ENCODE measurements at places on chromosomes 2 and 18.

DNA sequence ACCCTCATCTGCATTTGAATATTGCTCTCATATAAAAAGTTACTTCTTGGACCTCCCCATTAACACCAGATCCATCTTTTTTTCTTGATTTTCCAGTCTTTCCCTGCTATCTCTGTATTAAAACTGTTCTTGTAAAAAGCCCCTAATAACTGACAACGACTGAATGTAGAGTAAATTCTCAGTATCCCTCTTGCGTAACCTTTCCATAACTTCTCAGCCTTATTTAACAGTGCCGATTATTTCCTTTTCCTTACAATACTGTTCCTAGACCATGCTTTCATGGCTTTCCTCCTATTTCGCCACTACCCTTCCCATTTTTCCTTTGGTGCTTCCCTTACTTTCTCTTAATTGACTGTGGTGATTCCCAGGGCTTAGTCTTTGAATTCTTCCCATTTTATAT, 348.9 kb upstream of the DSEL start:
- no peak for DNase-seq
- H3K4me3 ChIP-seq, result no peak overlapping the region
- no peaks in the 10 kb centered on the region for H3K27me3 ChIP-seq

DNA sequence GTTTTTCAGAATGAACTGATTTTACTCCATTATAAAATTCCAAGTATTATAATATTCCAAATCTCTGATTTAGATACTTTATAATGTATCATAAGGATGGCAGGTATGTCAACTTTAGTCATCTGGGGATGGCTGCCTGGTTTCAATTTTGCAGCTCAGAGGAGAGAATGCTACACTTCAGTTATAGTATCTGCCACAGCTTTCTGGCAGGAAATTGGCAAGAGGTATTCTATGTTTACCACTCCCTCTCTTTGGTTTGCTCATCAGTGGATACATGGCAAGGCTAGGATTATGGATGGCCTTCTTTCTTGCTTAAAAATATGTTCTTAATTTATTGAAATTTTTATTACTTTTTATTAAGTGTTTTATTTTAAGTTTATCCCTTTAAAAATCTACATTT, 67.0 kb upstream of the TNFRSF11A start:
- H3K36me3 ChIP-seq, result peaks cover 78% of the 10 kb centered on the region
- DNase-seq, result no peak
- no peak overlapping the region for H3K4me3 ChIP-seq
- no peaks in the 10 kb centered on the region for H3K27me3 ChIP-seq

- no peaks in the 10 kb centered on the region for H3K27me3 ChIP-seq
- DNase-seq, result no peak
- H3K4me3 ChIP-seq, result no peak overlapping the region
- no peaks in the 10 kb centered on the region for H3K4me1 ChIP-seq
- H3K27ac ChIP-seq, result no peak overlapping the region
These were observed 37.4 kb upstream of the RAPGEF4 start for GRCh38 chr2:172698041-172698863.

DNA sequence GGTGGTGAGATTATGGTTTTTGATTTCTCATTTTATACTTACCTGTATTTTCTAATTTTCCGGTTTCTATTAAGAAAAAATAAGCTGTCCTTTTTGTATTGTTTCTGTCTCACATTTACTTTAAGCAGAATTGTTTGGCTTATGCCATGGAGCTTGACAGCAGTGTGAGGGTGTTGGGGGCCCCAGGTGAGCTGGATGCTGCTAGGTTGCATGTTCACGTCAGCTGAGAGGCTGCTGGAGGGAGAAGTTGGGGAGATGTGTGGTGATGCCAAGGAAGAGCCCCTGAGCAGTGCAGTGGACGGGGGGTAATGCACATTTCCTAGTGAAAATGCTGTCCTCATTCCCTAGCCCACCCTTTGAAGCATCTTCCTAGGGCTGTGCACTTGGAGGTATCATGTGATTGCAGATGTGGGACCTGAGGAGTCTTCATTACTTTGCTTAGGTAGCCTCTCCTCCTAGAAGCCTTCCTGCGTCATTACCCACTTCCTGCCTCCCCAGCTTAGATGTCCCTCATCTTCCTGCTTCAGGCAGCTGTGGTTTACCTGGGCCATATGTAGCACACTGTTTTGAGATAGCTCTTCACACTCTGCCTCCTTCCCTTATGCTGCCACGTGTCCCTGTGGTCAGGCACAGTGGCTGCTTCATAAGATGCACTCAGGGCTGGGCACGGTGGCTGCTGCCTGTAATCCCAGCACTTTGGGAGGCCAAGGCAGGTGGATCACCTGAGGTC, 16.2 kb downstream of the ATG16L1 start:
- H3K4me1 ChIP-seq, result peaks cover 26% of the 10 kb centered on the region
- H3K27ac ChIP-seq, result peak overlapping the region; percentile 59
- peak; percentile 75 for DNase-seq
- peaks cover 99% of the 10 kb centered on the region for H3K36me3 ChIP-seq

GRCh38 chr2:155203178-155203577, 504.7 kb downstream of the KCNJ3 start:
- H3K4me3 ChIP-seq, result no peak overlapping the region
- no peaks in the 10 kb centered on the region for H3K36me3 ChIP-seq
- DNase-seq, result no peak

- no peaks in the 10 kb centered on the region for H3K27me3 ChIP-seq
- no peak overlapping the region for H3K4me3 ChIP-seq
- no peaks in the 10 kb centered on the region for H3K36me3 ChIP-seq
- no peak overlapping the region for H3K27ac ChIP-seq
These were observed 184.7 kb downstream of the SATB2 start for GRCh38 chr2:199273042-199273511.

DNA sequence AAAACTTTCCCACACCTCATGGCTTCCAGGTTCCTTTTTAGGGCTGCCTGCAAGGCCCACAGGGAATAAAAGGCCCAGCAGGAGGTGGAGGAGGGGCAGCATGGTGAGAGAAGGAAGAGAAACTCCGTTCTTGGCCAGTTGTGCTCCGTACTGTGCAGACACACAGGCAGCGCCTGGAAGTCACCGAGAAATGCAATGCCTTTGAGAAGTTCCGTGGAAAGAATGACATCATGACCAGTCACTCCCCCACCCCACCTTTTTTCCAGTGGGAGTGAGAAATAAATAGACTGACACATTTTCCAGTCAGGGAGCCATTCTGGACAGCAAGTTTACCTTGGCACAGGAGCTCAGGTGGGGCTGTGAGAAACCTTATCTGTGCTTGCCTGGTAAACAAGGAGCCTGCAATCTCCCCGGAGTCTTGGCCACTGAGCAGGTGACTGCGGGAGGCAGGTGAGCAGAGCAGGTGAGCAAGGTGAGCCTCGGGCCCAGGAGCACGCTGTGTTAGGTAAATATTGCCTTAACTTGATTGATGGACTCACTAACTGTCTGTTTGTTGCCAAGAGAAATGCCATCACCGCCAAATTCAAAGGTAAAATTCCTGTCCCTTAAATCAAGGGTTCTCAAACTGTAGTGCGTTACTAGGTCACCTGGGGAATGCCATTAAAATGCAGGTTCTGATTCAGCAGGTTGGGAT, 13.5 kb upstream of the LBH start:
- H3K27ac ChIP-seq, result peak overlapping the region; percentile 70
- no peak overlapping the region for H3K4me3 ChIP-seq
- peak; percentile 95 for DNase-seq
- no peaks in the 10 kb centered on the region for H3K27me3 ChIP-seq
- no peaks in the 10 kb centered on the region for H3K36me3 ChIP-seq

DNA sequence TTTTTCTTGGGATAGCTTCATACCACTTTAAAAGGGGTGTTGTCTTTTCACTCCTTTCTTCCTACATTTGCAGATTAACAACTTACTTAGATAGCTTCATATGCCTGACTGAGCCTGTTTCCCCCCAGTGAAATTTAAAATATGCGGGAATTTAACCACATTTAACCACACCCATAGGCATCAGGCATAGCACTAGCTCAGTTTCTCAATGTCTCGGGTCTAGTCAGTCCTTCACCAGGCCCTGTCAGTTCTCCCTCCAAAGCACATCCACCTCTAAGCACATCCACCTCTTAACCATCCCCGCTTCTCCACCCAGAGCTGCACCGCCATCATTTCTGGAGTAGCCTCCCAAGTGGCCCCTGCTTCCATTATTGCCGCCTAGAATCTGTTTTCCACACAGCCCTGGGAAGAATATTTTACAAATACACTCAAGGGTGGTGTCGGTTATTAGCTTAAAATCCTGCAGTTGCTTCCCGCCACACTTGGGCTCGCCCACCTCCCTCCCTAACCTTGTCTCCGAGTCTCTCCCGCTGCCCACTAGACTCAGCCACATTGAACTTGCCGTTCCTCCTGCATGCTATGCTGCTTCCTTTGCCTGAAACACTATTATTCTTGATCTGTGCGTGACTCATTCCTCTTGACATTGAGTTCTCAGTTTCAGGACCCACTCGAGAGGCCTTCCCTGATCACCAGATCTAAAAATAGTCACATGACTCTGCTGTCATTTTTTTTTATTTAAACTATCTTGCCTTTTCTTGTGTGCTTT, 68.3 kb downstream of the SPTBN1 start:
- no peak for DNase-seq
- no peaks in the 10 kb centered on the region for H3K27me3 ChIP-seq
- peaks cover 59% of the 10 kb centered on the region for H3K4me1 ChIP-seq
- no peak overlapping the region for H3K4me3 ChIP-seq
- H3K27ac ChIP-seq, result peak overlapping the region; percentile 30

DNA sequence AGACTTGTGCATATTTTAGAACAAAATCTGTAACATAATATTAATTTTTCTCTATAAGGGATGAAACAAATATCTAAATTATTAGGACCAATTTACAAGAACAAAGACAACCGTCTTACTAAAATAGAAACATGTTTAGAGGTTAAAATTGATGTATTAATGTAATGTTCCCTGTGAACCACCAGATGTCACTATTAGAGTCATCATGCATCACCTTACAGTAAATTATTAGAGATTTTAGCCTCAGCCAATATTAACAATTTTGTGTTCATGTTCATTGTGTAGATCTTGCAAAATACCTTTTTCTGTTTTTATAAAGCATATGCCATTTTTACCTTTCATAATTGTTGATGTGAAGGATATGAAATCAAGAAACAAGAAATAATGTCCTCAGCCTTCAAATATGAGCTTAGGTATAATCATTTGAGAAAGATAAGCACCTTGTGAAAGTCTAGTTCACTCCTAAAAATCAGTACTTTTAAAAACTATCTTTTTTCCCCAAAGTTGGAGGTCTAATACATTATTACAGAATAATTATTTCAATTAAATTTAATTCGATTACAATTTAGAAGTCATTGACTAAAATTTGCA, 344.3 kb upstream of the KCNH7 start:
- no peak overlapping the region for H3K27ac ChIP-seq
- no peaks in the 10 kb centered on the region for H3K4me1 ChIP-seq
- H3K36me3 ChIP-seq, result no peaks in the 10 kb centered on the region

DNA sequence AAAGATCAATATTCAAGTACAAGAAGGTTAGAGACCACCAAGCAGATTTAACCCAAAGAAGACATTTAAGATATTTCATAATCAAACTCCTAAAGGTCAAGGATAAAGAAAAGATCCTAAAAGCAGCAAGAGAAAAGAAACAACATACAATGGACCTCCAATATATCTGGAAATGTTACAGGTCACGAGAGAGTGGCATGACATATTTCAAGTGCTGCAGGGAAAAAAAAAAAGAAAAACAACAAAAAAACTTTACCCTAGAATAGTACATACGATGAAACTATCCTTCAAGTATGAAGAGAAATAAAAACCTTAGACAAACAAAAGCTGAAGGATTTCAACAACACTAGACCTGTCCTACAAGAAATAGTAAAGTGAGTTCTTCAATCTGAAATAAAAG, 91.5 kb upstream of the CD226 start:
- peaks cover 19% of the 10 kb centered on the region for H3K36me3 ChIP-seq
- no peak for DNase-seq
- no peaks in the 10 kb centered on the region for H3K27me3 ChIP-seq
- H3K27ac ChIP-seq, result no peak overlapping the region
- no peaks in the 10 kb centered on the region for H3K4me1 ChIP-seq
- no peak overlapping the region for H3K4me3 ChIP-seq

DNA sequence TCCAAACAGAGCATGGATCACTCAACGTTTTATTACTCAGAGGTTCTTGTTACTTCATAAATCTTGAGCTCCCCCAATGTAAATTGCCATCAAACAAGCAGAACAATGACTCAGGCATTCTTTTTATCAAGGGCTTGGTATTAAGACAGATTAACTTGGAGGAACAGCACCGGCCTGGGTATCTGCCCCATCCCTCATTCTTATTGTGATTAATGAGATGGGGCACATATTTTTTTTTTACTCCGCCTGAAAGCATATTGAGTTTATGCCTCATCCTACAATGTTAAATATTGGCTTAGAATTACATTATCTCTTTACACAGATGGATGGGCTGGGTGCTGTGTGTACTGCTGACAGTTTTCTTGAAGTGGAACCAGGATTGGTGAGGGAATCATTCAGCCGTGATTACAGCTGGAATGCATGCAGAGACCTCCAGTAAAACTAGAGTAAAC, 387.3 kb downstream of the CLIP4 start:
- DNase-seq, result no peak
- peaks cover 6% of the 10 kb centered on the region for H3K27me3 ChIP-seq
- H3K27ac ChIP-seq, result no peak overlapping the region
- H3K4me3 ChIP-seq, result no peak overlapping the region
- no peaks in the 10 kb centered on the region for H3K4me1 ChIP-seq

GRCh38 chr2:104420953-104421352, 433.0 kb upstream of the POU3F3 start:
- H3K36me3 ChIP-seq, result no peaks in the 10 kb centered on the region
- no peaks in the 10 kb centered on the region for H3K4me1 ChIP-seq
- DNase-seq, result no peak
- no peaks in the 10 kb centered on the region for H3K27me3 ChIP-seq
- no peak overlapping the region for H3K4me3 ChIP-seq
- H3K27ac ChIP-seq, result no peak overlapping the region

GRCh38 chr18:59629894-59630293, 67.3 kb downstream of the CCBE1 start:
- no peaks in the 10 kb centered on the region for H3K4me1 ChIP-seq
- H3K36me3 ChIP-seq, result no peaks in the 10 kb centered on the region
- H3K27ac ChIP-seq, result no peak overlapping the region
- H3K27me3 ChIP-seq, result no peaks in the 10 kb centered on the region
- no peak overlapping the region for H3K4me3 ChIP-seq

DNA sequence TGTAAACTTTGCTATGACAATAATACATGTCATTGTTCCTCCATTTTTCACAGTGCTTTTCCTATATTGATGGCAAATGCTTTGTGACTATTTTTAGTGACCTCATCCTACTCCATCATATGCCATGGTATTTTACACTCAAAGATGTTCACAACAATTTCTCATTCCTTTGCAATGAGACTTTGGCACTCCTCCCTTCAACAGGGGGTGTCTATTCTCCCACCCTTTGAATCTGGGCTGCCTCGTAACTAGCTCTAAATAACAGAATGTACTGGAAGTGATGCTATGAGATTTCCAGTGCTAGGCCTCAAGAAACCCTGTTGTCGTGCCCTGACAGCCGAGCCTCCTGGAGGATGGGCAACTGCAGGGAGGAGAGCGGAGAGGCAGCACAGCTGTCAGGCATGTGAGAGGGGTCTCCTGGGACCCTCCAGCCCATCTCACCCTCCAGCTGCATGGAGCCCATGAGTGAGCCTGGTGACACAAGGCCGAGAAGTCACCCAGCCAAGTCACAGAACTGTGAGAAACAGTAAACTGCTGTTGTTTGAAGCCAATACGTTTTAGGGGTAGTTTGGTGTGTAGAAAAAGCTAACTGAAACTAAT, 103.1 kb upstream of the APCDD1 start:
- H3K4me3 ChIP-seq, result no peak overlapping the region
- no peaks in the 10 kb centered on the region for H3K27me3 ChIP-seq
- H3K36me3 ChIP-seq, result no peaks in the 10 kb centered on the region
- H3K27ac ChIP-seq, result no peak overlapping the region
- DNase-seq, result no peak
- H3K4me1 ChIP-seq, result peaks cover 17% of the 10 kb centered on the region
